Activated T-cell treated with anti-CD3 and anti-CD28 coated beads for 48 hours (primary cell): ENCODE measurements at places on chromosomes 4 and X.

DNA sequence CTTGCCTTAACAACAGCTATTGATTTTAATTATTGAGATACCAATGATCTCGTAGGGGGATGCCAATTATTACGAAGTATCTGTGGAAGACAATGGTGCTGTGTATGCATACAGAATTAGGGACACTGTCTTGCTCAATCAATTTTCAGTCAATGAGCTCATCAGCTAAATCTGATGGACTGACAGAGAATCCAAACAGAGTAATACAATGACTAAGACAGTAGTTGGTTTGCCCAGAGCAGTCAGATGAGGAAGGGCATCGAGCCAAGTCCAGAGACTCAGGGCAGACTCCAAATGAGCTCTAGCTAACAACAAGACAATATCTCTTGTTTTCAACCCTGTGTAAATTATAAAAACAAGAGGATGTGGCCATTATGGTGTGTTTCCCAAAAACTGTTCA, 14.7 kb upstream of the GSX2 start:
- no peak for DNase-seq

- no peak for DNase-seq
Observed at GRCh38 chr4:3054169-3054759, 20.1 kb downstream of the HTT-AS start.

DNA sequence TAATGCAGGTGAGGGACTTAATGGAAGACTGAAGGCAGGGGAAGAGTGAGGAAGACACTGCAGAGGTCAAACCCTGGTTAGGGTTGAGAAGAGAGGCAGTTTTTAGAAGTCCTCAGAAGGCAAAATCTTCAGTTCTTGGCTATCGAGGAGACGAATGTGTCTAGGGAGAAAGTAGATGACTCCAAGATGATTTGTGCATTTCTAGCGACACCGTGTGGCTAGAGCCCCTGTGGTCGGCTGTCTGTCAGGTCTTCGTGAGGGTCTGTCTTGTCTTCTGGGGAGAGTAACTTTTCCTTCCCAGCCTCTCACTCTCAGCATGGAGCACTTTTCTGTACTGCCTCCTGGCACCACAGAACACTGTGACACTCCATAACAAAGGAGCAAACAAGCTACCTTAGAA, 458.1 kb downstream of the STIM2 start:
- peak; percentile 3 for DNase-seq

- DNase-seq, result no peak
Observed at GRCh38 chr4:173360587-173361221, 10.1 kb upstream of the SAP30 start.

GRCh38 chr4:48594180-48594579, 104.1 kb downstream of the ZAR1 start:
- no peak for DNase-seq

GRCh38 chr4:138162259-138162658, 79.9 kb downstream of the SLC7A11 start:
- no peak for DNase-seq

DNA sequence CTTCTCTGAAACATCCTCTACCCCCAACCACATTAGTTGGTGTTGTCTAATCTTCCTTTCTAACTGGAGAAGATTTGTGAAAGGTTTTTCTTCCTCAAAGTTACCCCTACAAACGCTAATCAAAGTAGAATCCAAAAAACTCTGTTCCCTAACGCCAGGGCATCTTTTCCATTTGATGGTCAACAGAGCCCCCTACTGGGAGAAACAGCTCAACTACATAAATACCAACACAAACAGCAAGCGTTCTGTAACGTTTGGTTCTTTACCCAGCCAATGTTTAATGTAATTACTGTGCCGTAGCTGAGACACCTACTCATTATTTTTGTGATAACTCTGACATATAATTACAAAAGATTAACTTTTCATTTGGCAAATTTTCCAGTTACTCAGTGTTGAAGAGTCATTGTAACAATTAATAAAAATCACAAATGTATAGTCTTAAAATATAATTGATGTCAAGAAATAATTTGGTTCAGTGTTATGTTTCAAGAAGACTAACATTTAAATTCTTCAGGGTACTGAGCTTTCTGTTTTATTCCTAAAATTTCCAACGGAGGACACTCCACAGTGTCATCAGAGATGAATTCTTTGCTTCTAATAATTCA, 94.9 kb upstream of the TBC1D9 start:
- no peak for DNase-seq

DNA sequence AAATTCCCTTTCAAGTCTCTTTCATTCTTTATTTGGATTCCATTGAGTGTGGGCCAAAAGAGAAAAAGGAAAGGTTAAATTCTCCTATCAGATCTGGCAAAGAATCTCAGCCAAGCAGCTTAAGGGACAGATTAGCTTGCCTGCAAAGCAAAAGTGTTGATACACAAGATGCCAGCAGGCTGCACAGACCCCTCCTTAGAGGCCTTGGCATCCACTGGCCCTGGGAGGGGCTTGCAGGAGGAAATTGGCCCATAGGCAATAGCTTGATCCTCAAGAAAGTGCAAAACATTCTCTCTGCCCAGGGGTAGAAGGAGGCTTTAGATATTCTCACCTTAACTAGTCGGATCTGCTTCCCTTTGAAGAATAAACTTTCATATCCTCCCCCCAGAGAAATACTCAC, 300.4 kb upstream of the CPEB2 start:
- DNase-seq, result no peak

GRCh38 chr4:168797194-168797593, 212.9 kb downstream of the CBR4 start:
- DNase-seq, result no peak

- DNase-seq, result no peak
Observed at GRCh38 chr4:7464259-7464655, 29.5 kb upstream of the PSAPL1 start.

- DNase-seq, result no peak
Observed at GRCh38 chrX:84467898-84468297, 34.4 kb downstream of the HDX start.

DNA sequence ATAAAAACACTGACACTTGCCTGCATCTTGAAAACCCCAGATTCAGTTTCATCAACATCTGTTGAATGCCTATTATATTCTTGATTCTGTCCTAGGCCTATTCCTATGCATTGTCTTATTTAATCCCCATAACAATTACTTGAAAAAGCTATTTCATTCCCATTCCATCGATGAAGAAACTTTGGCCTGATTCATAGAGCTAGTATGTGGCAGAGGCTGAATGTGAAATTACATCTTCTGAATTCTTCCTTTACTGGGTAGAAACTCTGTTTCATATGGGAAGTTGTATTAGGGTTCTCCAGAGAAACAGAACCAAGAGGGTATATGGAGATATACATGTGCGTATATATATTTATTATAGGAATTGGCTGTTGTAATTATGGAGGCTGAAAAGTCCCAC, 35.0 kb upstream of the SLC4A4 start:
- DNase-seq, result no peak

DNA sequence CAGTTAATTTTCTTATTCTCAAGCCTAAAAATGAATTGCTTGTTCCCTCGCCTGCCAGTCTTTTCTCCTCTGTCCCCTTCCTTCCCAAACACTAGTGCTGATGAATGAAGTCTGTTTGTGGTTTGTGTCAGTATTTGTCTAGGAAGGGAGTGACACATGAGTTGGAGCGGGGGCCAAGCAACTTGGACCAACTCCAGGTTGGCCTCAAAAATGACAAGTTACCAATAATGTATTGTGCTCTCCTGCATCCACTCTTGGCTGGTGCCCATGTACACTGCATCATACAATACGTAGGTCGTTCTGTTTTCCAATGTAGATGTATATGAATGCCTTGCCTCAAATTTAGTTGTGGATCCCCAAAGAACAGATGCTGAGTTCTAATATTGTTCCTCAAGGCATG, 223.0 kb upstream of the GPC4 start:
- DNase-seq, result no peak

- no peak for DNase-seq
Observed at GRCh38 chr4:98838977-98839618, 89.8 kb downstream of the EIF4E start.

- DNase-seq, result no peak
Observed at GRCh38 chrX:116749943-116750342, 287.2 kb upstream of the CT83 start.

DNA sequence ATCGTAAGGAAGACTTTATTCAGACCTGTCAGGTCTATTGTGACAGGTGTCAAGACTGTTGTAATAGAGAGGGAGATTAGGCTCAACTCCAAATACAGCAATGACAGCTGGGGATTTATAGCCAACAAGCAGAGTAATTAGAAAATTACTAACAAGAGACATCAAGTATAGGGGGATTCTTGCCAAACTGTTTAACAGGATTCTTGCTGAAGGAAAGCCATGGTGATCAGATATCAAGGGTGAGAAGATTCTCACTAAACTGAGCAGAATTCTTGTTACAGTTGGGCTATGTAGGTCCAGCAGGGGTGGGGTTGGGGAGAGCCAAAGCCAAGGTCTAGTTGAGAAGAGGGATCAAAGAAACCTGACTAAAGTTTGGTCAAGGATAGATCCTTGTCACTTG, 461.0 kb upstream of the GALNT7 start:
- no peak for DNase-seq

GRCh38 chr4:3297066-3297859, 4.4 kb downstream of the RGS12 start:
- DNase-seq, result no peak

DNA sequence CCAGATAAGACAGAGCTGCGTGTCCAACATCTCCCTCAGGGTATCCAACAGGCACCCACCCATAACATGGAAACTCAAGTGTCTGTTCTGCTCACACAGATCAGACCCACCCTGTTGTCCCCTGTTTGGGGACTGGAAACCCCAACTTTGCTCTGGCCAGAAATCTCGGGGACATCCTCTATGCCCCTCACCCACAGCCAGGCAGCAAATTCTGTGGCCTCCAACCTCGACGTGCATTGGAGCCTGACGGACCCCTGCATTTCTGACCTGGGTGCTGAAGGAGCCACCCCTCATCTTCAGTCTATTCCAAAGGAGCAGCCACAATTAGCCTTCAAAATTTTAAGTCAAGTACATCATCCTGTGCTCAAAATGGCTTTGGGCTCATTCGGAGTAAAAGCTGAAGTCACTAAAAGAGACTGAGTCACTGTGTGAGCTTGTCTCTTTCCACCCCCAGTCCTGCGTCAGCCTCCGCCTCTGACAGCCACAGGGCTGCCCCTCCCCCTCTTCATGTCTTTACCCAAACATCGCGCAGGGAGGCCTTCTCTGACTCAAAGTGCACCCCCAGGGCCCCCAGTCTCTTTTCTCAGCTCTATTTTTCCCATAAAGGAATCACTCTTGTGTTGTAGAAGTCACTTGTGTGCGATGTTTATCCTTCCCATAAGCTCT, 24.4 kb upstream of the PDE6B start:
- peak; percentile 50 for DNase-seq

- no peak for DNase-seq
Observed at GRCh38 chrX:32443841-32444240, 767.5 kb downstream of the DMD start.
